GM12878 (cell line): ENCODE measurements at places on chromosomes 2 and 18. TPM values are rescaled to one million over a fixed set of nuclear protein-coding genes. Genes with fewer than 3 reads are reported as not detected.

GRCh38 chr2:133287709-133288108 lies 280.6 kb downstream of the NCKAP5 start:
- H3K27ac ChIP-seq = no peak overlapping the region
- no peak overlapping the region for H3K4me3 ChIP-seq
- no peak for DNase-seq
- H3K27me3 ChIP-seq = no peaks in the 10 kb centered on the region

- H3K36me3 ChIP-seq = no peaks in the 10 kb centered on the region
- no peak for DNase-seq
- H3K4me3 ChIP-seq = no peak overlapping the region
- no peaks in the 10 kb centered on the region for H3K27me3 ChIP-seq
- H3K27ac ChIP-seq = no peak overlapping the region
- H3K4me1 ChIP-seq = peaks cover 30% of the 10 kb centered on the region
These were observed 253.4 kb downstream of the PIEZO2 start for GRCh38 chr18:10895976-10896375.

DNA sequence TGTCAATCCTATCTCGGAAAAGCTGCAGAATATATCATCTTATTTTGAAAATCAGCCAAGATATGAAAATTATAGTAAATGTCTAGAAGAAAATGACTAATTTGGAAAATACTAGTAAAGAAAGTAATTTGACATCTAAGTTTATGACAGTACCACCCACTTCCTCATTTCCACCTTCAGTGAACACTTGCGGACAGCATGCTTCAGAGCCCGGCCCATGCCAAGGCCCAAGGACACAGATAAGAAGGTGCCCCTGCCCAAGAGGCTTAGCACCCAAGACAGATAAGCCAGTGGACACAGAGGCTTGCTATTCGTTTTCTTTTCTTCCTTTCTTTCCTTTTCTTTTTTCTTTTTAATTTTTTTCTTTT lies 4.8 kb upstream of the KCNG2 start:
- no peaks in the 10 kb centered on the region for H3K4me1 ChIP-seq
- no peaks in the 10 kb centered on the region for H3K36me3 ChIP-seq
- H3K27ac ChIP-seq = no peak overlapping the region
- H3K27me3 ChIP-seq = no peaks in the 10 kb centered on the region; the same call in 1 of the 2 replicates

GRCh38 chr2:201813996-201814760 lies 7.8 kb downstream of the CDK15 start:
- no peaks in the 10 kb centered on the region for H3K27me3 ChIP-seq
- DNase-seq = no peak
- no peak overlapping the region for H3K27ac ChIP-seq
- H3K4me3 ChIP-seq = no peak overlapping the region
- H3K36me3 ChIP-seq = no peaks in the 10 kb centered on the region

GRCh38 chr2:206481056-206481455 lies 37.7 kb downstream of the ADAM23 start:
- H3K36me3 ChIP-seq = no peaks in the 10 kb centered on the region
- no peaks in the 10 kb centered on the region for H3K4me1 ChIP-seq
- H3K27me3 ChIP-seq = no peaks in the 10 kb centered on the region
- DNase-seq = no peak
- H3K27ac ChIP-seq = no peak overlapping the region

GRCh38 chr2:237530472-237531433 lies 35.6 kb upstream of the PRLH start:
- H3K27ac ChIP-seq = no peak overlapping the region
- DNase-seq = no peak

DNA sequence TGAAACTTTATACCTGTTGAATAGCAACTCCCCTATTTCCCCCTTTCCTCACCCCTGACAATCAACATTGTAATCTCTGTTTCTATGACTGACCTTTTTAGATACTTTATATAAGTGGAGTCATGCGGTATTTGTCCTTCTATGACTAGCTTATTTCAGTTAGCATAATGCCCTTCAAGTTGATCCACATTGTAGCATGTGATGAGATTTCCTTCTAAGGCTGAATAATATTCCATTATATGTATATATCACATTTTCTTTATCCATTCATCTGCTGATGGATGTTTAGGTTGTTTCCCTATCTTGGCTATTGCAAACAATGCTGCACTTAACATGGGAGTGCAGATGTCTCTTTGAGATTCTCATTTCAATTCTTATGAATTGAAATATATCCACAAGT lies 9.5 kb downstream of the FASTKD2 start:
- H3K4me3 ChIP-seq = no peak overlapping the region
- peaks cover 18% of the 10 kb centered on the region for H3K36me3 ChIP-seq
- no peaks in the 10 kb centered on the region for H3K27me3 ChIP-seq
- no peak for DNase-seq
- no peaks in the 10 kb centered on the region for H3K4me1 ChIP-seq

DNA sequence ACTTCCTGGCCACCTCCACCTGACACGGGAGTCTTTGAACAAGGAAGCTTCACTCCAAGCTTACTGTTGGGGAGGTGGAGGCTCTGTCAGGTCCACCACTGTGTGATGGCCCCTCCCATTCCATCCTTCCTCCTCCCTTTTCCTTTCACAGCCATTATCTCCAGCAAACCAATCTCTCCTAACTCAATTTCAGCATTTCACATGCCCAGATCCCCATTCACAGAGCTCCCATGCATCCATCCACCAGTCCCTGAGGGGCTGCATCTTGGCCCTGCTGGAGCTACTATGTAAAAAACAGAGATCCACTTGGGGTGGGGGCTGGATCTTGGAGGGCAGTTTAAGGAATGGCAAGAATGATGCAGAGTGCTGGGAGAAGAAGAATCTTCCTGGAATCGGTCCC lies 129.0 kb upstream of the COPS8 start:
- no peaks in the 10 kb centered on the region for H3K4me1 ChIP-seq
- no peak overlapping the region for H3K4me3 ChIP-seq
- no peak for DNase-seq
- H3K27me3 ChIP-seq = no peaks in the 10 kb centered on the region
- H3K36me3 ChIP-seq = no peaks in the 10 kb centered on the region

The SUCLG1 gene
- total RNA-seq = 80.0 and 82.6 TPM in 2 replicates

The KCNIP3 gene
- not detected in 2 replicates for total RNA-seq

The ABCA12 gene
- total RNA-seq = 9.8 and 12.1 TPM in 2 replicates

The PAX8 gene
- 1.2 and 1.5 TPM in 2 replicates for total RNA-seq
